ENCODE measurements at places on chromosomes 2 and 18.

GRCh38 chr2:184695-185094 lies 79.1 kb downstream of the SH3YL1 start:
- no peak for DNase-seq

DNA sequence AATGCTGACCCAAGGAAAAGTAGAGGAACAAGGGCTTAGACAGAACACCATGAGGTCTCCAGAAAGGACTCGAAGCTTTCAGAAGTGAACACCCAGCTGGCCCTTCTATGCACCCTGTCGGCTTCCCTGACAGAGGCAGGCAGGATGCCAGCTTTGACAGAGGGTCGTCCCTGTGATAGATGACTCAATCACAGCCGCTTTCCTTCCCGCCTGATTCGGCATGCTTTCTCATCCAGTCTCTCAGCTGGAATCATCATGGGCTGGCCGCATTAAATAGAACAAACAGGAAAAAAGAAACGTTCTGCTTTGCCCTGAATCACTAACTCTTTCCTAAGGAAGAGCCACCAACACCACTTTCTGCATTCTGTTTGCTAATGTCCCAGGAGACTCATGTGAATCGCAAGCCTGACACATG lies 140.3 kb upstream of the RAB12 start:
- DNase-seq = no peak

DNA sequence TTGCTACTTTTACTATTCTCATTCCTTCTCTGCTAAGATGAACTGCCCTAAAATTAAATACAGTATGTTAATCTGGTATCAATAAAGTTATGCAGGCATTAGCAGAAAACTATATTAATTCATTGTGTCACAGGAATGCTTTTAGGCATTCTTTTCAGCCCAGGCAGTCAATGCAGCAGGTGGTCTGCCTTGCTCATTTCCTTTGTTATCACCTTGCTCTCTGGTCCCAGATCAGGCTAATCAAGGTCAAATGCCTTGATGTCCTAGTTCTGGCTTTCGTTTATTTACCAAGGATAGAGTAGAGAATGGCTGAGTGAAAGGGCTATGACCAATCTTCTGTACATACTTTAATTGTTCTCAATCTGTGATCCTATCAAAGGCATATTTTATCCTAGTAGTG lies 1023.6 kb downstream of the TMEM182 start:
- no peak for DNase-seq

GRCh38 chr18:36398419-36398818 lies 100.9 kb downstream of the FHOD3 start:
- DNase-seq = no peak

DNA sequence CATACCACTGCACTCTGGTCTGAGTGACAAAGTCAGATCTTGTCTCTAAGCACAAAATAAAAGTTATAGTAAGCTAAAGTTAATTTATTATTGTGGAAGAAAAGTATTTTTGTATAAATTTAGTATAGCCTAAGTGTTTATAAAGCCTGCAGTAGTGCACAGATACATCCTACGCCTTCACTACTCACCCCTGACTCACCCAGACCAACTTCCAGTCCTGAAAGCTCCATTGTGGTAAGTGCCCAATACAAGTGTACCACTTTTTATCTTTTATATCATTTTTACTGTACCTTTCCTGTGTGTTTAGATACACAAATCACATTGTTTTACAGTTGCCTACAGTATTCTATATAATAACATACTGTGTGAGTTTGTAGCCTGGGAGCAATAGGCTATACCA lies 57.5 kb downstream of the UBE2E3 start:
- DNase-seq = no peak

- DNase-seq = no peak
Measured at GRCh38 chr2:208407667-208408066, 1.1 kb downstream of the PTH2R start.

- no peak for DNase-seq
Measured at GRCh38 chr2:28055325-28055970, 164.9 kb downstream of the BABAM2 start.

DNA sequence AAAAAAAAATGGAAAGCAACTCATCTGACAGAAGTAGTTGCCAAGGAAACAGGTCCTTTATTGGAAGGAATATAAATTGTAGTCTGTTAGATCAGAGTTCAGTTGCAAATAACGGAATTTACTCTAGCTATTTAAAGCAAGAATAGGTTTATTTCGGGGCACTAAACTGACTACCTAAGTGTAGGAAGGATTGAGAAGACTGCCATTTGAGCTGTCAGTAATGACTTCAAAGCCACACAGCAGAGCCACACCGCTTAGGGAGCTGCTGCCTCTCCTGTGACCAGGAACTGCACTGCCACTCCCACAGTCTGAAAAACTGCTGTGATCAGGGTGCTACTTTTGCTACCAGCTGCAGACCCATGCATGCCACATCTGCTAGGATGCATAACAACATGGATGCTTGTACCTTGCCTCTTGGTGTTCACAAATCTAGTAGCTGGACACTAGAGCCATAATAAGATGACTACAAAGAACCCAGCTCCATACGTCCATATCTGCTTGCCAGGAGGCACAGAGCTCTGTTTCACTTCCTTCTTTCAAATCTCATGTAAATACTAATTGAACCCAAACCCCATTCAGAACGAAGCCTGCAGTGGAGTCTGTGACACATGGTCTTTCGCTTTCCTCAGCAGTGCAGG lies 2.2 kb downstream of the DSG2 start:
- DNase-seq = no peak

GRCh38 chr2:6993936-6994335 lies 76.7 kb downstream of the RNF144A start:
- no peak for DNase-seq

DNA sequence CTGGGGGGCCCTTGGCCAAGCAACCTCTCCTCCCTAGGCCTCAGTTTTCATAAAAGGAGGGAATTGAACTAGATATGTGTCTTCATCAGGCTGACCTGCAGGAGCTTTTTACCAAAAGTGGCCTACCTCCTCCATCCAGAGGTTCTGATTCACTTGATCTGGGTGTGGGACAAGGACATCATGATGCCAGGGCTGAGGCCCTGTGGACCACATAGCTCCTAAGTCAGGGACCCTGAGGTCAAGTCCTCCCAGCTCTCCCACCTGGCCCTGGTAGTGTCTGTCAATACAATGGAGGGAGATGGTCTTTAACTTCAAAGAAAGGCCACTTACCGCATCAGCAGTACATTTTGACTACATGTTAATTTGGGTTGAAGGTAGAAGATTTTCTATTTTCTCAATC lies 10.4 kb downstream of the IL1RN start:
- no peak for DNase-seq
